ENCODE measurements at places on chromosomes 3 and 15. TPM values are rescaled to one million over a fixed set of nuclear protein-coding genes. Genes with fewer than 3 reads are reported as not detected.

The CPNE9 gene
- total RNA-seq = not detected

DNA sequence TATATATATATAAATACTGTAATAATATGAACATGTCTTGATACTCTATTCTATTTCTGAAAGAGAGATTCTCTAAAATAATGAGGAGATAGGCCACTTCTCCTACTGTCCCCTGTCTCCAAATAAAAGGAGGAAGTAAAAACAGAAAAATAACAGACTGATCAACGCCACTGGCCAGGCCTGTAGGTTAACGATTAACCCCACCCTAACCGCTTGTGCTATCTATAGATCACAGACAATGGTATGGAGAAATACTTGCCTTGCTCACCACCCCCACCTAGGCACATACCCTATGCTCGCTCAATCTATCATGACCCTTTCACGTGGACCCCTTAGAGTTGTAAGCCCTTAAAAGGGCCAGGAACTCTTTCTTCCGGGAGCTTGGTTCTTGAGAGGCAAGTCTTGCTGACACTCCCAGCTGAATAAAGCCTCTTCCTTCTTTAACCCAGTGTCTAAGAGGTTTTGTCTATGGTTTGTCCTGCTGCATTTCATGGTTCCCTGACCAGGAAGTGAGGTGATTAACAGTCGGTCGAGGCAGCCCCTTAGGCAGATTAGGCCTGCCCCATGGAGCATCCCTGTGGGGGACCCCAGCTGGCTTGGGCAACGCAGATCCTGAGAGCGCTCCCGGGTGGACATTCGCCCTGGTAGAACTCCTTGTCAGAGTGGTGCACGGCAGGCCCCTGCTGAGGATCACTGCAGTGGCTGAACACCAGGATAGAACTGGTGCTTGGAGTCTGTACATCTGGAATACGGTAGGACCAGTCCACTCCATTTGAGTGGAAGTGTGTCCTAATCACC is 521.8 kb upstream of the CNTN3 start:
- H3K4me3 ChIP-seq = no peak overlapping the region
- no peak overlapping the region for H3K27ac ChIP-seq
- H3K4me1 ChIP-seq = no peaks in the 10 kb centered on the region
- no peaks in the 10 kb centered on the region for H3K27me3 ChIP-seq

- H3K36me3 ChIP-seq = no peaks in the 10 kb centered on the region
- no peak overlapping the region for H3K27ac ChIP-seq
- no peaks in the 10 kb centered on the region for H3K4me1 ChIP-seq
- DNase-seq = no peak
Measured at GRCh38 chr3:13584901-13585300, 36.0 kb downstream of the FBLN2 start.

DNA sequence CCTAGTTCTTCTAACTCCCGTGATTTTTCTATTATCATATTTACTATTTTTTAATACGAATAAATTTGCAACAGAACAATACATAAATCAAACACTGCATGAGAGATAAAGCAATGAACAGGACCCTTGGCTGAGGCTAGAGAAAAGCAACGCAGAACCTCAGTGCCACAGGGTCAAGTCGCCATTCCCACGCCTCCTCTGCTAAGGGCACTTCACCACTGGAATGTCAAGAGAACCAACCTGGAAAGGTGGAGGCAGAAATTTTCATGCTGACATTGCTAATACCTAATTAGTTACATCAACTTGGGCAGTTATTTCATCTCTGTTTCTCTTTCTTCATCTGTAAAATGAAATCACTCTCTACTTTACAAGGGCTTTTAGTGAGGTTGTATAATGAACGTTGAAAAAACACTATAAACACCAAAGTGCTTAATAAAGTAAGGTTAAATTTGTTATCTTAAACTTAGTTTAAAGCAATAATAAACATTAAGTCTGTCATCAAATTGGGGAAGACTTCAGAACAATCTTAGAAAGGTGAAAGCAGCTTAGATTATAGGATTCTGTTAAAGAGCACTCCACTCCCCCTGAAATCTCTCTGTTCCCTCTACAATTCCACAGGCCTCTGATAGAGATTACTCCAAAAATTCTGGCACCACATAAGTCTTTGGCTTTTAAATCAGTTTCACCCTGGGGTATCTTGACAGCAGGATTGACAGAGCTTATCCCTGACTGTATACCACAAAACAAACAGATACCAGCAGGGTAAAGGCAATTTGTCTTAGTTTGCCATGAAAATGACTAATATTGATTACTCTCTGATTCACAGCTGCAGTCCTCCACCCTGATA is 41.9 kb downstream of the PLCH1 start:
- peaks cover 2% of the 10 kb centered on the region for H3K4me1 ChIP-seq
- peaks cover 5% of the 10 kb centered on the region for H3K27me3 ChIP-seq
- no peaks in the 10 kb centered on the region for H3K36me3 ChIP-seq
- H3K27ac ChIP-seq = no peak overlapping the region
- DNase-seq = no peak
- no peak overlapping the region for H3K4me3 ChIP-seq

- H3K4me1 ChIP-seq = peaks cover 11% of the 10 kb centered on the region
- no peak overlapping the region for H3K27ac ChIP-seq
- DNase-seq = no peak
- H3K36me3 ChIP-seq = no peaks in the 10 kb centered on the region
Measured at GRCh38 chr15:92001307-92001706, 147.8 kb downstream of the SLCO3A1 start.

The PGBD4 gene
- total RNA-seq = 2.0 TPM

DNA sequence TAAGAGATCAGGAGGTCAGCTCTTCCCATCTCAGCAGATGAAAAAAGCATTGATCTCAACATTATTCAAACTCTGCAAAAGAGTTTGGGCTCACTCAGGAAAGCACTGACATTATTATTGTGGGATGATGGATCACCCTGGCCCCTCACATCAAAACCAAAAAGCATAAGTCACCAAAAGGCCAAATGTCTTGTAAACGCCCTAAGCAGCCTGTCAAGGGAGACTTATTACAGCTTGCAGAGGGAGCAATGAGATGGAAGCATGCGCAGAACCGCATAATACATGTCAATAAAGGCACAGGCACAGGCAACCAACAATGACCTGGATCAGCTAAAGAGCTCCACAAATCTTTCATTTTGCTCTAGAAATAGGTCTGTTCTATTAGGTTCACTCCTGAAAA is 4.6 kb downstream of the FSIP1 start:
- no peaks in the 10 kb centered on the region for H3K27me3 ChIP-seq
- H3K4me1 ChIP-seq = peaks cover 27% of the 10 kb centered on the region
- H3K4me3 ChIP-seq = no peak overlapping the region
- no peak for DNase-seq
- no peak overlapping the region for H3K27ac ChIP-seq

GRCh38 chr3:94494992-94495391 is 432.1 kb downstream of the NSUN3 start:
- no peaks in the 10 kb centered on the region for H3K27me3 ChIP-seq
- DNase-seq = no peak
- no peak overlapping the region for H3K27ac ChIP-seq
- H3K4me1 ChIP-seq = no peaks in the 10 kb centered on the region

- H3K4me1 ChIP-seq = peaks cover 7% of the 10 kb centered on the region
- no peaks in the 10 kb centered on the region for H3K27me3 ChIP-seq
- no peak overlapping the region for H3K27ac ChIP-seq
- no peak overlapping the region for H3K4me3 ChIP-seq
- no peak for DNase-seq
Measured at GRCh38 chr3:56971816-56972215, 88.6 kb upstream of the SPATA12 start.

DNA sequence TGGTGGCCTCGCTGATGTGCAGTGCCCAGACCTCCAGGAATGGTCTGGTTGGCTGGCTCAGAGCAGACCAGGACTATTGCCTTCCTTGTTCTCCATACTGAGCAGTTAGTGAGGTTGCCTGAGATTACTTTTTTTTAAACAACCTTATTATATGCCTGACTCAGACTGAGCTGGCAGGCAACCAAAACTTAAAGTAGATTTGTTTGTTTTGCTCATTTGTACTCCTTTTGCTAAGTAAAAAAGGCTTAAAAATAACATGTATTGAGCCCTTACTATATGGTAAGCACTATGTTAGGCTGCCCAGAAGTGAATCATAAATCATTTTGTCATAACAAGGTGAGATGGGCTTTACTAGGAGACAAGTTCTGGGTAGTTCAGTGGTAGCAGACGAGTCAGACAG is 92.4 kb downstream of the GHSR start:
- H3K36me3 ChIP-seq = peaks cover 32% of the 10 kb centered on the region
- H3K27me3 ChIP-seq = no peaks in the 10 kb centered on the region
- no peaks in the 10 kb centered on the region for H3K4me1 ChIP-seq
- H3K27ac ChIP-seq = no peak overlapping the region

GRCh38 chr15:40353697-40354096 is 2.9 kb downstream of the PHGR1 start:
- peaks cover 5% of the 10 kb centered on the region for H3K27me3 ChIP-seq
- H3K36me3 ChIP-seq = no peaks in the 10 kb centered on the region
- DNase-seq = no peak
- H3K27ac ChIP-seq = no peak overlapping the region
- H3K4me1 ChIP-seq = peaks cover 2% of the 10 kb centered on the region
- no peak overlapping the region for H3K4me3 ChIP-seq

- H3K36me3 ChIP-seq = peaks cover 22% of the 10 kb centered on the region
- DNase-seq = no peak
- no peak overlapping the region for H3K27ac ChIP-seq
Measured at GRCh38 chr3:172201870-172202236, 162.5 kb downstream of the FNDC3B start.
